ENCODE measurements at places on chromosomes 13 and 19.

DNA sequence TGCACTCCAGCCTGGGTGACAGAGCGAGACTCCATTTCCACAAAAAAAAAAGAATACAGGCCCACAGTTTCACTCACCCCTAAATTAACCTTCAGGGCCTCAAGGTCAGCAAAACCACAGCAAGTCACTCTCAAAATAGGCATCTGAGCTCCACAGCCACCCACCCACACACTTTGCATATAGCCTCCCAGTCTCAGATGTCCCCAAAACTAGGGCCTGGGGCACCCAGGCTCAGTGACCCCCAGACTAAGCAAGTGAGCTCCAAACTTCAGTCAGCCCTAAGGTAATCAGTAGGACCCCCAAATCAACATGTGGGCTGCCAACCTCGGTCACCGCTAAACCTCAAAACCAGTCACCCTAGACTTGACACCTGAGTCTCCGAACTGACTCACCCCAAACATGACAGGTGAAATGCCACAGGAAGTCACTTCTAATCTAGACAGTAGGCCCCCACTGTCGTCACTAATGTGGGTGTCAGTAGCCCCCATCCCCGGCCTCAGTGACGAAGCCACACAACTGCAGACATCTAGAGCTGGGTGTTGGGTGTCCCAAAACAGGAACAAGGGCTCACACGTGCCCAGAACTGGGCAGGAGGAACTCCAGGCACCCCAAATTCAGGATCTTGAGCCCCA, 13.9 kb downstream of the RABAC1 start:
- peak; percentile 90 for DNase-seq

- peak; percentile 44 for DNase-seq
Observed at GRCh38 chr19:18496167-18496979, 25.5 kb downstream of the ELL start.

DNA sequence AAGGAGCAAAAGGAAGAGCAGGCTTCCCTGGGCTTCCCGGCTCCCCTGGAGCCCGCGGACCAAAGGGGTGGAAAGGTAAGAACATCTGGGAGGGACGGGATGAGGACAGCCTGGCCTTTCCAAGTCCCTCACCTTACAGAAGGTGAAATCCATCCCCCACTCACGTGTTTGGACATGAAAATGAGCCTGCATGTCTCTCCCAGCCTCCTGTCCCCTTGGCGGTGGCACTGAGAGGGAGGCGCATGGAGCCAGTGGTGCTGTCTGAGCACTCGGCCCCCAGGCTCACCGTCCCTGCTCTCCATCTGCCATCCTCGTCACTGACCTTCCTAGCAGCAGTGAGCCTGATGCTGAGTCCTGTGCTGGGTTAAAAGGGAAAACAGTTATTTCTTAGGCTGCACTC, 104.2 kb downstream of the RAB20 start:
- DNase-seq = no peak

DNA sequence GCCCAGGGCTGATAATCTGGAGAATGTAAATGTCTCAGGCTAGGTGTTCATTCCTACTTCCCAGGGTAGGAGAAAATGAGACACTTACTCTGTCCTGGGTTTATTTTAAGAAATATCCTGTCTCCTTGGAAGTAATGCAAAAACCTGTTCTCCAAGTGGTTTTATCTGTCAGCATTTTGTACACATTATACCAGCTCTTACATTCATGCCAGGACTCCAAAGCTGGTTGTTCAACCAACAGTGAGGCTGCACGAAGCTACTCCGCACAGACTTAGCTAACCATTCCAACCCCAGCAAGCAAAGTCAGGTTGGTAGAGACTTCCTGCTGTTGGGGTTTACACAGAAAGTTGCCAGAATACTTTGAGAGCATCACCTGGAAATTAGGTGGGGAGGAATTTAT, 55.6 kb downstream of the SLC7A1 start:
- DNase-seq = no peak

DNA sequence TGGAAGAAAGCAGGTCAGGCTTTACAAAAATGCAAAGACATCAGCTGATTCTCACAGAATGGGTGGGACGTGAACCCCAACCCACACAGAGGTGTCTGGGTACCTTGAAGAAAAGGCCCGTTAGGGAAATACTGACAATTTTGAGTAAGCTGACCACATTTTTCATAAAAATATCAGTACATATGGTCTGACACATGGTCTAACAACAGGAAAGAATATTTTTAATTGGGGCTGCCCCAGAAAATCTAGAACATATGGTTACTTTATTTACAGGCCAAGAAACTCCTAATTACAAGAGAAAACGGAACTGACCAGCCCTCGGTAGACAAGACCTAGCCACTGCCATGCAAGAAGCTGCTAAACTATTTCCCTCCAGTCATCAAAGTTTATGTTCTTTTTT, 48.7 kb upstream of the ITM2B start:
- DNase-seq = no peak

- DNase-seq = no peak
Observed at GRCh38 chr19:30783212-30783611, 411.0 kb downstream of the ZNF536 start.

DNA sequence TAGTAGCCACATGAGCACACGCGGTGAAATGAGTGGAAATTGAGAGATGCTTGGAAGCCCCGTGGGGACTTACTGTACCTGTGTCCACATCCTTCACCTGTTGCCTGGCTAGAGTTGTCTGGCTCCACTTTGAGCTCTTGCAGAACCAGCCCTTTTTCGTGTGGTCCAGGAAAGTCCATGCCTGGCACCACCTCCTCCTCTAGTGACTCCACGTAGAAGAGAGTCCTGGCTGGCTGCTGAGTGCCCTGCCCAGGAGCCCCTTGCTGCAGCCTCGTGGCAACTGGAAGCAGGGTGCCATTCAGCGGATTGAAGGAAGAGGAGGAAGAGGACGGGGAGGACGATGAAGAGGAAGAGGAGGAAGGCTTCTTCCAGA, 515 bp upstream of the ATXN8OS start:
- no peak for DNase-seq

- DNase-seq = no peak
Observed at GRCh38 chr19:11675569-11675968, 63.2 kb downstream of the ZNF823 start.

GRCh38 chr13:32548837-32549236, 10.2 kb upstream of the N4BP2L2 start:
- no peak for DNase-seq

DNA sequence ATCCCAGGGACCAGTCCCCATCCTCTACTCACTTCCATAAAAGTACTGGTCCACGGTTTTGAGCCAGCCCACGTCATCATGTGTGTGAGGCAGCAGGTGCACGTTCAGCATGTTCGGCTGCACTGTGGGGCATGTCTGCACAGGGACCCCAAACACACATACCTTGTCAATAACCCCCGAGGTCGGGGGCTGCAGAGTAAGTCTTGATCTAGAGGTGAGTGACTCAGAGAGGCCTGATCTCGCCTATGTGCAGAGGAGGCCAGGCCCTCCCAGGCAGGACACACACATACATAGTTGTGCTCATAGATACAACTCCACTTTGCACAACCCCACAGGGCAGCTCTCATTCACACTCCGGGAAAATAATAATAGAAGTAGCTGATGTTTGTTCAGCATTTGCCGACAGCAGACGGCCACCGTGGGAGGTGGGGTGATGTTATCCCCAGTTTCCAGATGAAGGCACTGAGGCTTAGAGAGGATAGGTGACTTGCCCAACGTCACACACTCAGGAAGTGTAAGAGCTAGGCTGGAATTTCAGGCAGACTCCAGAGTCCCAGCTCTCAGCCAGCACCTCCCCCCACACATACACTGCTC, 774 bp downstream of the MAN2B1 start:
- DNase-seq = no peak

GRCh38 chr19:39052846-39053245, 20.5 kb upstream of the FBXO27 start:
- no peak for DNase-seq

- peak; percentile 67 for DNase-seq
Observed at GRCh38 chr19:4059891-4060620, 6.6 kb downstream of the ZBTB7A start.

GRCh38 chr19:2607712-2608601, 94.5 kb downstream of the GNG7 start:
- DNase-seq = peak; percentile 85

- no peak for DNase-seq
Observed at GRCh38 chr13:32989942-32990341, 26.3 kb upstream of the KL start.

- DNase-seq = no peak
Observed at GRCh38 chr13:32080328-32080744, 48.8 kb downstream of the FRY start.

DNA sequence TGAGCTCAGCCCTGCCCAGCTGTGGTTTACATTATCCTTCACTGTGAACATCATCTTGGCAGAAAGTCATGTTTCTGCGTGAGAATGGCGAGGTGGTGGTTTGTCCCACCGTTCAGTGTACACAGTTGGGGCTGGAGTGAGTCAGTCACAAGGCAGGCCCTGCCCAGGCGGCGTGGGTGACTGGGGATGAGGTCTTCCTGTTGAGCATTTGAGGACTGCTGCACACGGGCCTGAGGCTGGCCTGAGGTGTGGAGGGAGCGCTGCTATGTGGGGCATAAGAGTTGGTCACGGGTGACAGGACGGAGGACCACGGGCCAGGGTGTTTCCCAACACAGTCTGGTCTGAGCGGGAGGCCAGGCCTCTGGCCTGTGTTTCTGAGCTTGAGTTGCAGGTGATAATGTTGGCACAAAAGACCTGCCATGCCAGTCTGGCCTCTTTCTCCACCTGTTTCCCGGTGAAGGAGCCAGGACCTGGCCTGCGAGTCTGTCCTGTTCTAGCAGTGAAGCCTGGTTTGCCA, 13.4 kb upstream of the C19orf33 start:
- DNase-seq = no peak

DNA sequence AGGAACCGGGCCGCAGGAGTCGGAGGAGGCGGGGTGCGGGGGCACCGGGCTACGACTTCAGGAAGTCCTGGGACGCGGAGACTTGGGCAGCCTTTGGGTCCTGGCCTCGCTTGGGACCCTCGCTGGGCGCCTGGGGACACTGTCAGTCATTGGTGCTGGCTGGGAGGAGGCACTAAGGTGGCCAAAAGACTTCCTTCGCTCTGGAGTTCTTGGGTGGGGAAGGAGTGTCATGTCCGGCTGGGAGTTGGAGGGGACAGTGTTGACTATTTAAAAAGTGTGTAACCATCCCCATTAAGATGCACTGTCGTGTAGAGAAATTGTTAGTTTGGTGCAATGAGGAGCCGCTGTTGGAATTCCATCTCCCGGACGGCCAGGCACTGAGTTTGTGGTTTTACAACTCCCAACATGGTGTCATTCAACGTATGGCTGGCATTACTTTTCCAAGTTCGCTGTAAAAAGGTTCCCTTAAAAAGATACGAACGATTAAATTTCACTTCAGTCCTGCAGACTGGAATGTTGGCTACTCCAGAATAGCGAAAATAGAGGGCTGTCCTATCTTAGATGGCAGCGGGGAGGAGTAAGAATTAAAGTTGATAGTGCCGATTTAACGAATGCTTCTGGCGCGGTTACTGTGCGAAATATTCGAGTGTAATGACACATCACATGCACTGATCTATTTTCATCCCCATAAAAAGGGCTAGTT, 776 bp downstream of the DNAJC3 start:
- DNase-seq = no peak

DNA sequence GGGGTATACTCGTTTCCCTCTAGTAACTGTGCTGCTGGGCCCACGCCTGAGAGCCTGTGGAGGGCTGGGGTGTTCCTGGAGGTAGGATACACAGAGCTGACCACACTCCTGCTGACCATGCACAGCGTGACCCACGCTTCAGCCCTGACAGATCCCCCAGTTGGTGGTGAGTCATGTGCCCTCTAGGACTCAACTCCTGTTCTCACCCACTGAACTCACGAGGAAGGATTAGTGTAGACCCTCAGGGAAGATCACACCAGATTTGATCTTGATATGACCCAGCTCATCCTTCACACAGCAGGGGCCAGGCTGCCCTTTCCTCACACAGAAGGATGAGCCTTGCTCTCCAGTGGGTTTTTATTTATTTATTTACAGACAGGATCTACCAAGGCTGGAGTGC, 13.3 kb upstream of the ACP7 start:
- DNase-seq = no peak

GRCh38 chr19:41399091-41399490, 1.5 kb downstream of the BCKDHA start:
- no peak for DNase-seq

DNA sequence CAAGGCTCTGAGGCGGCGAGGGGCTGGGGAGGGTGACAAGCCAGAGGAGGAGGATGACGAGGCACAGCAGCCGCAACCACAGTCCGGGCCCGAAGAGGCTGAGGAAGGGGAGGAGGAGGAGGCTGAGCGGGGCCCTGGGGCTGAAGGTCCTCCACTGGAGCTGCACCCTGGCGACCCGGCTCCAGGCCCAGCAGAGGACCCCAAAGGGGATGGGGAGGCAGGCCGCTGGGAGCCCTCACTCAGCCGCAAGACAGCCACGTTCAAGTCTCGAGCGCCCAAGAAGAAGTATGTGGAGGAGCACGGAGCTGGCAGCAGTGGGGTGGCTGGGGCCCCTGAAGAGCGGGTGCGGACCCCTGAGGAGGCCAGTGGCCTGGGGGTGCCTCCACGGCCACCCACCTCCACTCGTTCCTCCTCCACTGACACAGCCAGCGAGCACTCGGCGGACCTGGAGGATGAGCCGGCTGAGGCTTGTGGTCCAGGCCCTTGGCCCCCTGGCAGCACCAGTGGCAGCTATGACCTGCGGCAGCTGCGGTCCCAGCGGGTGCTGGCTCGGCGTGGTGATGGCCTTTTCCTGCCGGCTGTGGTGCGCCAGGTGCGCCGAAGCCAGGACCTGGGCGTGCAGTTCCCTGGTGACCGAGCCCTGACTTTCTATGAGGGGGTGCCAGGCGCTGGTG, 2.9 kb downstream of the CIC start:
- no peak for DNase-seq

DNA sequence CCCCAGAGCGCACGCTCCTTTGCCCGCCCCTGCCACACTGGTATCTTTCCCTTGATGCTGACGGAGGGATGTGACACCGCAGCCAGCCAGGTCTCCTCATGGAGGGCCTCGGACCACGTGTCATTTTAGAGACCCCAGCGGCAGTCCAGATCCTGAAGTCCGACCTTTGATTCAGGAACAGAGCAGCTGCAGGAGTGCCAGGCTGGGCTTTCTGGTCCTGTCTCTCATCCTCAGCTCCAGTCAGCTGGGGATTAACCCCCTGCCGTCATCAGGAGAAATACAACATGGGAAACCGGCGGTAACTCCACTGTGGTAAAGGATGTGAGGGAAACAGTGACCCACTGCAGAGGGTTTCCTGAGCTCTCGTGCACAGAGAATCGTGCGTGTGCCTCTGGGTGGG, 140.6 kb downstream of the SIPA1L3 start:
- DNase-seq = no peak

DNA sequence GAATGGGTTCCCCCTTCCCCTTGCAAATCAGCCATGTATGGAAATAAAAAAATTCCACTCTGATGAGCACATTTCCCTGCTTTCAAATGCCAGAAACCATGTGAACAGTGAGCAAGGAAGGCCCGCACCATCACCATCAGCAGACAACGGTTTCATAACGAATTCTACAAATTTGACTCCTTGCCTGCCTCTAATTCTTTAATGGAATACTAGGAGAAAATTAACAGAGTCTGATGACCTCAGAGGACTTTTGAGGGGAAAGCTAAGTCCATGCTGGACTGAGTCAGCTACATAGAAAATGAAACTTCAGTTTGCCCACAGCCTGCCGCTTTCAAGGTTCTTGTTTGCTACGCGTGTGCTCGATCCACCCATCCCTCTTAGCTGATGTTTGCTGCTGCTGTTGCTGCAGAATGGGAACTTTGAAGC, 46.7 kb upstream of the KL start:
- DNase-seq = no peak

Measured in activated gamma-delta T cell treated with anti-CD3 and anti-CD28 coated beads, Interleukin-2, amount 50 U/mL, for 16 hours (primary cell).